Inflammatory macrophage (primary cell): ENCODE measurements at places on chromosomes 2 and 18.
A peak's percentile ranks its signal among the peaks of the same experiment; 100 is the strongest.

DNA sequence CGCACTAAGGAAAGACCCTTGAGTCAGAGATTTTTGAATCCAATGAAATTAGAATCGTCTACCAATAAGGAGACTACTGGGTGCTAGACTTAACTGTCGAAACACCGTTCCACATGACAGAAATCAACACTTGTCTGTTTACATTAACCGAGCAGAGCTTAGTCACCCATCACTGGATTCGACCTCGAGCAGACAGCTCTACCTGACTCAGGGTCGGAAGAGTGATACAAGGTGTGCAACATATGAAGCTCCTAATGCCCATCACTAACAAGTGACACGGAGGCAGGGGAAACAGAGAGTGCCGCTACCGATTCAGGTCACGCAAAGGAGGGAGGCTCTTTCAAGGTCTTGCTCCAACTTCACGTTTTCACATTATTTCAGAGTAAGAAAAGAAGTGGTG is 54.2 kb upstream of the FZD5 start:
- DNase-seq: no peak

- DNase-seq: no peak
Measured at GRCh38 chr2:177044671-177045070, 167.9 kb upstream of the HNRNPA3 start.

DNA sequence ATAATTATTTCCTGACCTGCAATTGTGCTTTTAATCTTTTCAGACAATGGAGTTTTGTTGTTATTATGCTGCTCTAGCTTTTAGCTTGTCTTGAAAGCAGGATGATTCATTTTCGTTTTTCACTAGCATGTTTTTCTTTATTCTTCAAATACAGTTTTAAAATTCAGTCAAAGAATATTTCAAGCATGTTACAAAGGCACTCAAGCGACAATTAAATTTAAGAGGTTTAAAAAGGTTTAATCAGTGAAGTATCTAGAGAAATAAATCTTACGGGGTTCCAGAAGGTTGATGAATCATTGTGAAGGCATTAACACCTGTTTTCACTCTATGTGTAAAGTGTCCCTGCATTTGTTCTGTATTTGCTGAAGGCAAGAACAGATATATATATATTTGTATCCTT is 390.7 kb upstream of the TMEFF2 start:
- DNase-seq: no peak

DNA sequence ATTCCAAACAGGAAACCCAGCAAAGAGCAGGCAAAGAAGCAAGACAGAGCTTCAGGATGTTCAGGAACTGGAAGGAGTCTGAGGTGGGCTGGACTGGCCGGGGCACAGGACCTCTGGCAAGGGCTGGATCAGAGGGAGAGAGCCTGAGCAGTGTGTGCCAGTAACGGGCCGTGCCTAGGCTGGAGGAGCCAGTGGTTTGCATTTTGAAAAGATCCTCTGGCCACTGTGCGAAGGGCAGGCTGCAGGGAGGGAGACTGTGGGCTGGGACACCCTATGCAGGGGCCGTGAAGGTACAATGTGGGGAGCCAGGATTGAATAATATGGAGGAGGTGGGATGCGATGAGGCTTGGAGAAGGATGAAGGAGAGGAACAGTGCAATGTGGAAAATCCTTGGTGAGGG is 6.2 kb upstream of the SDC1 start:
- no peak for DNase-seq

DNA sequence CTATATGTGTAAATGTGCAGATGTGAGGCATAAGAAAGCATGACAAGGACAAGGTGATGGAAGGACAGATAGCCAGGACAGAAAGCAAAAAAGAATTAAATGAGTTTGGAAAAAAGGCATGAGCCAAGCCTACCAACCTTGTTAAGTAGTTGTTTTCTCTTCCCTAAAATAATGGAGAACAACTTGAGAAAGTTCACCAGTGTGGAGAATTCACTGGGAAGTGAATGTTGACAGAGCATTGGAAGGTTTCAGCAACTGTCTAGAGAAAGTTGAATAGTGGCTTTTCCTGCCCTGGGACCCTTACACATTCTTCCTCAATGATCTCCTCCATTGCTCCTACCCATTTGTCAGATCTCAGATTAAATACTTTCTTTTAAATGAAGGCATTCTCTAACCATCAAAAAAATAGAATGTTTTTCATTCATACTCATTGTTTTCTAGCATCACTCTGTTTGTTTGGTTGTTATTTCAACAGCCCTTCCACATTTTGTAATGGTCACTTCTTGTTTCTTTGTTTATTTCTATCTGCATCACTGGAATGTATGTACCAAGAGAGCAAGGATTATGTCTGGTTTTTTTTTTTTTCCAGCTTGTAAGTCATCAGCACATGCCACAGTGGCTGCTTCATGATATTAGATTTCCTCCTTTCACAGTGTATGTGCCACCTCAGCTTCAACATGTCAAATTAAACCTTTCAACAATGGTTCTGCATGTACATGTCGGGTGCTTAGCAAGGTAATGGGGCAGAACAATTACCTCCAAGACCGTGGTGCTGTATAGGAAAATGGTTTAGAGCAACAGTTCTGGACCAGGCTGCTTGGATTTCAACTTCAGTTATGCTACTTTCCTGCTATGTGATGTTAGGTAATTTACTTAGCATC is 586.0 kb upstream of the VRK2 start:
- peak; percentile 75 for DNase-seq

GRCh38 chr18:21012308-21012707 is 99.3 kb downstream of the ROCK1 start:
- no peak for DNase-seq

DNA sequence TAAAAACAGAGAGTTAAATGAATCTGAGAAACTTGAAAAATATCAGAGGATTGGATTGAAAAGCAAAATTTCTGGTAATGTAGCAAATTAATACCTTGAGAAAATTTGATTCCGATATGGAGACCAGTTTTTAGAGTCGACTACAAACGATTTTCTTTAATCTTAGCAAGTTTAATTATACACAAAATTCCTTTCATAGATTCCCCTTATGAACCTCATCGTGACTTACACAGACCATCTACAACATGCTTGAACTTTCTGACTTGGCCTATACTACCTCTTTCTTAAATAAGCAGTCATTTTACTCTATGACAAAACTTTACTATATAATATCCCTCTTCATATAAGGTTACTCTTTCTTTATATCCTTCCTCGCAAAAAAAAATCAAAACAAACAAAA is 769.6 kb upstream of the CRIM1 start:
- DNase-seq: no peak

GRCh38 chr18:7259475-7259874 is 28.6 kb downstream of the LRRC30 start:
- DNase-seq: no peak

DNA sequence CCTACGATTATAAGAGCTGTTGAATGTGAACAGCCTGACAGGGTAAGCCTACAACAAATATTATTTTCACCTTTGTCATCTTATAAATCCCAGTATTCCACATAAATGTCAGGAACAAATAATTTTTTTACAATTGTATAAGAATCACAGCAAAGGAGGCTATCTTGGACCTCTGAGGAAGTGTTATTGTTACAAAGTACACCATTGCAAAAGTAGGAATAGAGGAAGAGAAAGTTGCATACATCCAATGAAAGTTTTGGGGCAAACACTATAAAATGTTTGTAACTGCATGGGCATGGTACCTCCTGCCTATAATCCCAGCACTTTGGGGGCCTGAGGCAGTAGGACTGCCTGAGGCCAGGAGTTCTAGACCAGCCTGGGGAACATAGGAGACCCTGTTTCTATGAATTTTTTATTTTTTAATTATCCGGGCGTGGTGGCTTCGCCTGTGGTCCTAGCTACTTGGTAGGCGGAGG is 715 bp upstream of the MEMO1 start:
- peak; percentile 22 for DNase-seq

GRCh38 chr2:74385396-74385795 is 5.3 kb upstream of the DCTN1 start:
- no peak for DNase-seq

DNA sequence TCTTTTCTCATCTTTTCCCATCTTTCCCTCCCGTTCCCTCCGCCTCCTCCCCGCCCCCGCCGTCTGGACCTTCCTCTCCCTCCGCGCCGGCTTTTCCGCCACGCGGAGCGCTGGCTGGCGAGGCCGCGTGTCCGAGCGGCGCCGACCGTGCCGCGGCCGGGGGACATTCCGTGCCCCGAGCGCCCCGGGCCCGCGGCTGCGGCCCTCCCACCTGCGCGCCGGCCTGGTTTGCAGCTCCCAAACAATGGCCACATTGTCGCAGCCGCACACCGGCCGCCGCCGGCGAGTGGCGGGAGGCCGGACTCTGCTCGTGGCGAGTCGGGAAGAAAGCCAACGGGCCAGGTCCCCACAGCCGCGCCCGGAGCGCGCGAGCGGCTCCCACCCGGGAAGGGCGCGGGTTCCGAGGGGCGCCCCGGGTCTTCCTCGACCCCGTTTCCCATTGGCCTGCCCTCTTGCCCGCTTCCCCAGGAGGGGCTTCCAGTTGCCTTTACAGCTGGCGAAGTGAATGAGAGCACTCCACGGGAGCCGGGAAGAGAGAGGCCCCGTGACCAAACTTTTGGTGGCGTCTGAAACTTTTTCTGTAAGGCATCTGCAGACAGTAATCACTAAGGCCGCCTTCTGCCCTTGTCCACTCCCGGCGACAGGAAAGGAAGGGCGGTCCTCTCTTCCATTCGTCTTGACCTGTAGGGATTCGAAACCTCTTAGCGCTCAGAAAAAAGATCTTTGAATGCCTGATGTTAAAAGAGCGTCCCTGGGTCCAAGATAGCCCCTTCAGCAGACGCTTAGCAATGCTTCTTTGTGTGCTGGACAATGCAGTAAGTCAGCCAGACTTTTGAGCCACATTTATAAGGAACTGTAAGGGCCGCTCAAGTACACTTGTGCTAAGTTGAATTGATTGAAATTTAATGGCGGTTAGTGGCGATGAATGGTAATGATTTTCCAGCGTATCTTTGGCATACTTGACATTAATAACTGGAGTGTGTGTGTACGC is 6.2 kb downstream of the GLI2 start:
- no peak for DNase-seq

- DNase-seq: no peak
Measured at GRCh38 chr2:200379481-200380090, 73.1 kb downstream of the SPATS2L start.

- no peak for DNase-seq
Measured at GRCh38 chr2:128134573-128134972, 43.6 kb downstream of the UGGT1 start.

DNA sequence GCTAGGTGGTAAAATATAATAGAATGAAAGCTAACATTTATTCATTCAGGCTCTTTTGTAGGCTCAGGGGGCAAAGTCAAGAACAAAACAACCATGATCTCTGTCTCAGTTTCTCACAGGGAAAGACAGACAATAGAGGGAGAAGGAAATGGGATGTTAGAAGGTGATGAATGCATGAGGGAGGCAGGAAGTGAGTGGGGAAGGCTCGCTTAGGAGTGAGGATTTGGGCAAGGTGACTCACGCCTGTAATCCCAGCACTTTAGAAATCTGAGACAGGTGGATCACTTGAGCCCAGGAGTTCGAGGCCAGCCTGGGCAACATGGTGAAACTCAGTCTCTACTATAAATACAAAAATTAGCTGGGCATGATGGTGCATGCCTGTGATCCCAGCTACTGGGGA is 88.4 kb downstream of the CTIF start:
- DNase-seq: no peak

DNA sequence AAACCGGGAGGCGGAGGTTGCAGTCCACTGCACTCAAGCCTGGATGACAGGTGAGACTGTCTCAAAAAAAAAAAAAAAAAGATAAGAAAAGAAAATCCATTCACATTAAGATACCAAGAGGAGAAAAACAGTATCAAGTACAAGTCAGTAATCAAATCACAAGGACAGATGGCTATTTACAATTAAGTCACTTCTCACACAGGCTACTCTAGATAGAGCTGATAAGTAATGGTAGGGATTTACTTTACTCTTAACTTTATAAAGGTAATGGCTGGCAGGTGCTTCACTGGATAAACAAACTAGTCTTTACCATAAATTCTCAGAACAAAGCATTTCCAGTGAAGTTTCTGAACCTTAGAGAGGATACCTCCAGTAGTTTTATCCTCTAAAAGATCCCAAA is 11.5 kb downstream of the SF3B1 start:
- no peak for DNase-seq

DNA sequence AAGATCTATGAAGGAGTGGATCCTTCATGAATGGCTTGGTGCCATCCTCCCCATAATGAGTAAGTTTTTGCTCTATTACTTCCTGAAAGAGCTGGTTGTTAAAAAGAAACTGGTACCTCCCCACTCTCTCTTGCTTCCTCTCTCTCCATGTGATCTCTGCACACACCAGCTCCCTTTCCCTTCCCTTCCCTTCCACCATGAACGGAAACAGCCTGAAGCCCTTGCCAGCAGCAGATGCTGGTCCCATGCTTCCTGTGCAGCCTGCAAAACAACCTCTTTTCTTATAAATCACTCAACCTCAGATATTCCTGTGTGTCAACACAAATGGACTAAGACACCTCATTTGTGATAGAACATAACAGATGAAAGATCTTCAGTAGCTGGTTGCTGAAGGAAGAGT is 303.5 kb upstream of the ACVR2A start:
- DNase-seq: peak; percentile 23

DNA sequence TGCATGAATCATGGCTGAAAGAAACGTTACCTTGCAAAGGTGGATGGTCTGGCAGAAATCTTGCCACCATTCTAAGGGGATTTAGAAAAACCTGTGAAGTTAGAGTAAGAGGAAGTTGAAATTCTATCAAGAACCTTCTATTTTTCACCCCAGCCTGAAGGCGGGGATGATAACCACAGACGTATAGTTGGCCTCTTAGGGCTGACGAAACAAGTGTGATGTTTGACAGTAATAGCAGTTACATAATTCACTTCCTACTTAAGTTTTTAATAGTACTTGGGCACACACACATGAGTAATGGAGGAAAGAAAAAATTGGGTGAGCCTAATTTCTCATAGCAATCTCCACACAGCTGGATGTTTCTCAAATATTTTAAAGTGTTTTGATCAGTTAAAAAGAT is 336.6 kb upstream of the SALL3 start:
- DNase-seq: peak; percentile 88

DNA sequence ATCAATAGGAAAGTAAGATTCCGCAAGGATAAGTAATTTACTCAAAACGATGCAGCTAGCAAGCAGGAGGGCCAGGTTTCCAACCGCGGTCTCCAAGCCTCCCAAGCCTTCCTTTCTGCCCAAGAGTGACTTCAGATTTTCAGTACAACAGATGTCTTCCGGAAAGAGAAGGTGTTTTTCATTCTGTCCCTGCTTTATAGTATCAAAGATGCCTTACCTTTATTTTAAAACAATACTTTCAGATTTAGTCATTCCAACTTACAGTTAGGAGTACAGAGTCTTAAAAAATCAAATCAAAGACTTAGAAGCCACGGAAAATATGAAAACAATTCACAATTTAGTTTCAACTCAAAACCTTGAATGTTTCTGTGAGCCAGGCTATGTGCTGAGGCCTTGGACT is 43.6 kb downstream of the CYB5A start:
- DNase-seq: no peak
